IPS DF 6.9 (cell line): ENCODE measurements at places on chromosomes 1 and 21.
A peak's percentile ranks its signal among the peaks of the same experiment; 100 is the strongest.

GRCh38 chr1:180234369-180235076 is 4.5 kb downstream of the LHX4 start:
- DNase-seq = no peak

- peak; percentile 78 for DNase-seq
Measured at GRCh38 chr1:213231795-213232231, 180.8 kb downstream of the RPS6KC1 start.

DNA sequence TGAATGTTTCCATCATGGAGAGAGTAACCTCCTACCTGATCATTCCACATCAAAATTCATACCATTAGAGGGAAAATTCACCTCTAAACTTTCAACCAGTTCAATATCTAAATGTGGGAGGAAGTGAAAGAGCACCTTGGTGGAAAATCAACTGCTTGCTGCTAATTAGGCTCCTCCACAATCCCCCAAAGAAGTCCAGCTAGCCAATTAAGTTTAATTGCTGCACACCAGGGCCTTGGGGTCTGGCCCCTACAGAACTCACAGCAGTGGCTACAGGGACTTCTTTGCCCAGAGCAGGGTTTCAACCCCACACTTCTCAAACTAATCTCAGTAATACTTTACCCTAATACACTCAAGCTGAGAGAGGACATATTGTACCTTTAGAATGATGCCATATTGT is 62.1 kb downstream of the RGS21 start:
- no peak for DNase-seq

DNA sequence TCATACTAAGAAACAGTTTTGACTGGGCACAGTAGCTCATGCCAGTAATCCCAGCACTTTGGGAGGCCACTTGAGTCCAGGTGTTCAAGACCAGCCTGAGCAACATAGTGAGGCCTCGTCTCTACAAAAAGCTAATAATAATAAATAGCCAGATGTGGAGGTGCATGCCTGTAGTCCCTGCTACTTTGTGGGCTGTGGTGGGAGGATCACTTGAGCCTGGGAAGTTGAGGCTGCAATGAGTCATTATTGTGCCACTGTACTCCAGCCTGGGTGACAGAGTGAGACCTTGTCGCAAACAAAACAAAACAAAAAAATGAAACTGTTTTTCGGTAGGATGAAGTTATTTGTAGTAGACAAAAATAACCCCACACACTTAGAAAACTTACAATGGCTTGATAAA is 19.0 kb upstream of the OLFM3 start:
- no peak for DNase-seq

DNA sequence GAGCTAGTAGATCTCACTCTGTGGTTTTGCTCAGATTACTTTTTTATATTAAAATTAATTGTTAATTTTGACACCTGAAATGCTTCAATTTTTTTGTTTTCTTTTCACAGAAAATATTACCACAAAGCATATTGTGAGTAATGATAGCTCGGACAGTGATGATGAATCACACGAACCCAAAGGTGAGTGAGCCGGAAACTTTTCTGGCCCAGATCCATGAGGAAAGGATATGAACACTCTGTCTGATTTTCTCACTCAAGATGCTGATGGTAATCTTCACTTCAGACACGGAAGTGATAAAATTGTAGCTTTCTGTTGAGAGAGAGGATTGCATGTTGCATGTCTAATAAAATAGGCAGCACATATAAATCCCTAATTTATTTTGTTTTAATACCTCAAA is 121.8 kb downstream of the PLA2G4A start:
- no peak for DNase-seq

DNA sequence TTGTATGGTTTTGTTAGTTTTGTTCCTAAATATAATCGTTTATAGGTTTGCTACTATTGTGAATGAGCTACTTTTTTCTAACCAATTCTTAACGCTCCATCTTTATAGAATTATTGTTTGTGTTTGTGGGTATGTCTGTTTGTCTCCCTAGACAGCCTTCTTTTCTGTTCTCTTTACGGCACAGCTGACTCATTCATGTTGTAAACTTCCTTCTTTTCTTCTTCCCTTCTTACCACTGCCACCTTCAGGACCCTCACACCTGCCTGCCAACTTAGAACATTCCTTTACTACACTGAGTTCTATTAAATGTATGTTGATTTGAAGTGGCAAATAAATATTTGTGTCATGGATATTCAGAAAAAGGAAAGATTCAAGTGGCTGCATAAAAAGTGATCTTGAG is 29.1 kb downstream of the AK5 start:
- DNase-seq = no peak

DNA sequence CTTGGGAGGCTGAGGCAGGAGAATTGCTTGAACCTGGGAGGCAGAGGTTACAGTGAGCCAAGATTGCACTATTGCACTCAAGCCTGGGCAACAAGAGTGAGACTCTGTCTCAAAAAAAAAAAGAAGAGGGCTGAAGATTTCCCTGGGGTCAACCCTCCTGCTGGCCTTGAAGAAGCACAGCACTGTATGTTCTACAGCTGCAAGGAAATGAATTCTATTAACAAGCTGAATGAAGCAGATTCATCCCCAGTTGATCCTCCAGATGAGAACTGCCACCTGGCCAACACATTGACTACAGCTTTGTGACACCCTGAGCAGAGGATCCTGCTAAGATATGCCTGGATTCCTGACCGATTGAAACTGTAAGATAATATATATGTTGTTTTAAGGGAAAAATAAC is 129.5 kb downstream of the ADSS2 start:
- DNase-seq = no peak

DNA sequence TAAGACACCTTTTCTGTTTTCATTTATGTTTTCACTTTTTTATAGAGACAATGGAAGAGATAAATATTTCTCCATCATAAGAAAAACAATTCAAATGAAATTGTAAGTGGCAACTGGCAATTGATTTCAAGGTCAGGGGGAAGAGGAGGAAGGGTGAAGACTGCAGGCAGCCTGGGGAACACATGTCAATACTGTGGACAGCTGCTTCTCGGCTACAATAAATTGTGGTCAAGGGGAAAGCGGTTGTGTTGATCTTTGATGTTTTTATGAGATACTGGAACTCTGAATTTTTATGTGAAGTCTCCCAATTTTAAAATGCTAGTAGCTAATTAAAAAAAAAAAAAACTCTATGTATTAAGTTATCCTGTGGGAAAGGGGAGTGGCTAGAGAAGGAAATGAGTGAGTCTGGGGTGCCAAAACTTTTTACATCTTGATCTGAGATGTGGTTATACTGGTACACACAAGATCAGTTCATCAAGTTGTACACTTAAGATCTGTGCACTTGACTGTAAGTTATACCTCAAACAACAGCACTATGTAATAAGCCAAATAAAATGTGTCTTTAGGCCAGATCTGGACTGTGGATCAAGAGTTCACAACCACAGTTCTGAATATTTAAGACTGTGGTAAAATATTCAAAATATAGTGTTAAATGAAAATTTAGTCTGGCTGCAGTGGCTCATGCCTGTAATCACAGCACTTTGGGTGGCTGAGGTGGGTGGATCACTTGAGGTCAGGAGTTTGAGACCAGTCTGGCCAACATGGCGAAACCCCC is 18.0 kb downstream of the SSX2IP start:
- no peak for DNase-seq

DNA sequence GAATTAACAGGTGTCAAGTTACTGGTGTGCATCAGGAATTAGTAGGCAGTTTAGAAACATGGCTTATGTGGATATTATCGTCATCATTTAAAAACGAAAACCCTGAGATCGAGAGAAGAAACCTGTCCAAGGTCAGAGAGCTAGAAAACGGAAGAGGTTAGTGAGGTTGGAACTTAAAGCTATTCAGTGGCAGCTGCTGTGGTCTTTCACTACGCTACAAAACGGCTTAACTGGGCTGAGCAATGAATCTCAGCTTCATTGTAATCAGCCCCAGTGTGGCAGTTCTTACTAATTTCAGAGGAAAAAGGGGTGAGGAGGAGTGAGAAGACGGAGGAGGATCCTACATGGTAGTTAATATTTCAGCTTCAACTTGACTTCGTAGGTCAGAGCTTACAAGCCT is 77.9 kb downstream of the DAB1 start:
- no peak for DNase-seq

GRCh38 chr1:41364442-41365319 is 3.4 kb downstream of the FOXO6 start:
- no peak for DNase-seq

DNA sequence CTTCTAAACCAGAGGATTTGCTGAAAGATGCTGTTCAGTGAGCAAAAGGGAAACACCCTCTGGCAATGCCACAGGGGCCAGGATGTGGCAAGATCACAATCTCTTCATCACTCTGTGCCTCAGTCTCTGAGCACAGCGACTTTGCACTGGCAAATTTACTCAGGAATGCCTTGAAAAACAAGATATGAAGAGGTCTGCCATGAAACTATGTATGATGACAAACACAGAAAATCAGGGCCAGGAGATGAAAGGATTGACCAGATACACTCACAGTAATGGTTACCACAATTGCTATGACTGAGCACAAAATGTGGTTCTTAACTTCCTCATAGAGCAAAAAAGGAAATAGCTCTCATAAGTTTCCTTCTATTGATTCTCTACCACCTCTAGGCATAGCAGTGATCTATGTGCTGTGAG is 5.8 kb downstream of the TTC13 start:
- DNase-seq = no peak

GRCh38 chr21:40282912-40283886 is 416.0 kb downstream of the PCP4 start:
- DNase-seq = no peak

GRCh38 chr1:76944942-76945341 is 77.7 kb downstream of the ST6GALNAC5 start:
- DNase-seq = no peak

DNA sequence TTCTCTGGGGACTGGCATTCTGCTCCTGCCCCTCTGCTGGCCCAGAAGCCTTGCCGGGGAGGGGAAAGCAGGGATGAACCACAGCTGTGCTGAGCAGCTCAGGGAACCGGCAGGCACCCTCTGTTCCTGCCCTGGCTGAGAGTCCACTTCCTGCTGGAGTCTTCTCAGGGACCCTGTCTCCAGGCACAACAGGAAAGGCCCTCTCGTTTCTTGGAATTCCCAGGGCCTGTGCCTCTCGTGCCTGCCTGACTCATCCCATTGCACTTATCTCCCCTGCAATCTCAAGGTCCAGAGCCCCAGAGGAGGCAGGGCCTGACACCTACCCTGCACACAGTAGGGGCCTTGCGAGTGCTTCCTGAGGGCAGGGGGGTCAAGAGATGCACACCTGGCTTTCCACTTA is 1.1 kb upstream of the EDN2 start:
- DNase-seq = no peak

- DNase-seq = no peak
Measured at GRCh38 chr21:39456665-39457064, 4.9 kb downstream of the SH3BGR start.

- DNase-seq = no peak
Measured at GRCh38 chr21:28974531-28975227, 18.0 kb downstream of the LTN1 start.

GRCh38 chr21:28104346-28104745 is 888.3 kb downstream of the LTN1 start:
- DNase-seq = no peak

- no peak for DNase-seq
Measured at GRCh38 chr1:6822530-6823359, 37.5 kb downstream of the CAMTA1 start.

- no peak for DNase-seq
Measured at GRCh38 chr1:113674591-113674990, 84.7 kb downstream of the PHTF1 start.

DNA sequence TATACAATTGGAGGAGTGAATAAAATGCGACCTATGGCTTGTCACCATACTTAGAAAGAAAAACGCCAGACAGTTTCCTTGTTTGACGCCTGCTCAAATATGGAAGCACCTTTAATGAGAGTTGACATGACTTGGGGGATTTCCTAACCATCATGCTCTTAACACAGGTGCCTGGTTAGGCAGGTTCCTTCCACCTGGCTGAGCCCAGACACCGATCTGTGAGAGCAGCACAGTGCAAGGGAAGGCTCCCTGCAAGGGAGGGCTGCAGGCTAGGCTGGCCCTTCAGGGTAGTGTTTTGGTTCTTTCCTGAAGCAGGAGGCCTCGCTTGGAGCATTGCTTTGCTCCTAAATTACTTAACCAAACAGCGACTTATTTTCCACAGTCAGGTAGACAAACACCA is 24.6 kb upstream of the KLHDC8A start:
- no peak for DNase-seq

- peak; percentile 52 for DNase-seq
Measured at GRCh38 chr1:67532452-67533216, 102.4 kb upstream of the SERBP1 start.

- DNase-seq = no peak
Measured at GRCh38 chr1:193185211-193185610, 1.2 kb downstream of the B3GALT2 start.

- no peak for DNase-seq
Measured at GRCh38 chr1:97901017-97901658, 19.7 kb downstream of the DPYD start.

DNA sequence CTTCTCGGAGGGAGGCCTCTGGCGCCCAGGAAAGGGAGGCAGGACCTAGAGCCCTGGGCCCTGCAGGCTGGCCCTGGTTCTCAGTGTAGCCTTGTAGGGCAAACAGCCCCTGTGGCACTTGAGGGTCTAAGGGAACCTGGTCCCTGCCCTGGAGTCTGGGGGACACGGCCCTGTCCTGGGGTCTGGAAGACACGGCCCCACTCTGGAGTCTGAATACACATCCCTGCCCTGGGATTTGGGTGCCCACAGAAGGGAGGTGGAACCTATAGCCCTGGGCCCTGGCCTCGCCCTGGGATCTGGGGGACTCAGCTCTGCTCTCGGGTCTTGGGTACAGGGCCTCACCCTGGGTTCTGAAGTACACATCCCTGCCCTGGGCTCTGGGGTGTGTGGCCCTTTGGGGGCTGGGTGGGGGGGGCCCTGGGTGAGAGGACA is 97.9 kb downstream of the OBSCN start:
- no peak for DNase-seq
